ACHN (cell line): ENCODE measurements at places on chromosomes 11 and 22.
A peak's percentile ranks its signal among the peaks of the same experiment; 100 is the strongest.

GRCh38 chr22:40727964-40728615 is 48.8 kb downstream of the MCHR1 start:
- no peak for DNase-seq

DNA sequence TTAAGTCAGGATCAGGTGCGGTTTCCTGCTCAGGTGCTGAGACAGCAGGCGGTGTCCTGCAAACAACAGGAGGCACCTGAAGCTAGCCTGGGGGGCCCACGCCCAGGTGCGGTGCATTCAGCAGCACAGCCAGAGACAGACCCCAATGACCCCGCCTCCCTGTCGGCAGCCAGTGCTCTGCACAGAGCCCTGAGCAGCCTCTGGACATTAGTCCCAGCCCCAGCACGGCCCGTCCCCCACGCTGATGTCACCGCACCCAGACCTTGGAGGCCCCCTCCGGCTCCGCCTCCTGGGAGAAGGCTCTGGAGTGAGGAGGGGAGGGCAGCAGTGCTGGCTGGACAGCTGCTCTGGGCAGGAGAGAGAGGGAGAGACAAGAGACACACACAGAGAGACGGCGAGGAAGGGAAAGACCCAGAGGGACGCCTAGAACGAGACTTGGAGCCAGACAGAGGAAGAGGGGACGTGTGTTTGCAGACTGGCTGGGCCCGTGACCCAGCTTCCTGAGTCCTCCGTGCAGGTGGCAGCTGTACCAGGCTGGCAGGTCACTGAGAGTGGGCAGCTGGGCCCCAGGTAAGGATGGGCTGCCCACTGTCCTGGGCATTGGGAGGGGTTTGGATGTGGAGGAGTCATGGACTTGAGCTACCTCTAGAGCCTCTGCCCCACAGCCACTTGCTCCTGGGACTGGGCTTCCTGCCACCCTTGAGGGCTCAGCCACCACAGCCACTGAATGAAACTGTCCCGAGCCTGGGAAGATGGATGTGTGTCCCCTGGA is at the start of gene MYO7A:
Gene MYO7A, plus strand, starts transcription at position 327 of the 772 bp plus-strand sequence. CDS start 2,389 bp downstream, outside the sequence.
- no peak for DNase-seq

DNA sequence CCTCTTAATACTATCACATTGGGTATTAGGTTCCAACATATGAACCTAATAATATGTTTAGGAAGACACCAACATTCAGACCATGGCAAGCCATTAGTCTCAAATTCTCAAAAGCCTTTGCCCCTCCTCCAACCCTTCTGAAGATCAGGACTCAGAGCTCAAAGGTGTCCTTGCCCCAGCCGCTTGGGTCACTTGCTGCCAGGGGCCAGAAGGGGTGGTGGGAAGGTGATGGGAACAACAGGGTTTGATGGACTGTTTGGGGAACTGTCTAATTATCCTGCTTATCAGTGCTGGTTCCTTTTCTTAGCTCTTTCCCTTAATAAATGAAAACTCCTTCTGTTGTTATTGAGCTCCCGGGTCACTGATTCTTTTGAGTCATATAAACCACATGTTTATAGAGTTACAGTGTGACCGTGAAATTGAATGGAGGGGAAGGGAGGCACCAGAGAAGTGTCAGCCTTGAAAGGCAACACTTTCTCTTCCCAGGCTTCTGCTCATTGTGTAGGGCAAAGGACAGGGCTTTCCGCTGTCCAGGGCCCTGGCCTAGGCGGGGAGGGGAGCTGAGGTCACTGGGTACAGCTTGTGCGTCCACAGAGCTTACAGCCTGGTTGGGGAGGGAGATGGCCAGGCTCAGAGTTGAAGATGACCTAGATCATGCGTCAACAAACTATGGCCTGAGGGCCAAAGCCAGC is 105.1 kb downstream of the FBXO7 start:
- DNase-seq: no peak

DNA sequence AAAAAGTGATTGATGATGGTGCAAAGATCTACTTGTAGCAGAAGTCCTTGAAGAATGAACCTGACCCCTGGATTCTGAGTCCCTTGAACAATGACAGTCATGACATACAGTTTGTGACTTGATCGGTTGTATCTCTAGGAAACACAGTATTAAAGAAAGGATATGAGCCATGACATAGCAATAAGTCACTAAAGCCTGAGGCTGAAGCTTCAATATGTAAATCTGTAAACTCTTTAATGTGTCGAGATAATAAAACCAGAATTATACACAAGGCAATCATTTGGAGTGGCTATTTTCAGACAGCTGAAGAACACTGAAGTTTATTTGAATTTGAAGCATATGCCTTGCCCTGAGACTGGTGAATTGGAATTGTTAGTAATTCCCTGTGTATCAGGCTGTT is 911.5 kb upstream of the RAG2 start:
- no peak for DNase-seq

DNA sequence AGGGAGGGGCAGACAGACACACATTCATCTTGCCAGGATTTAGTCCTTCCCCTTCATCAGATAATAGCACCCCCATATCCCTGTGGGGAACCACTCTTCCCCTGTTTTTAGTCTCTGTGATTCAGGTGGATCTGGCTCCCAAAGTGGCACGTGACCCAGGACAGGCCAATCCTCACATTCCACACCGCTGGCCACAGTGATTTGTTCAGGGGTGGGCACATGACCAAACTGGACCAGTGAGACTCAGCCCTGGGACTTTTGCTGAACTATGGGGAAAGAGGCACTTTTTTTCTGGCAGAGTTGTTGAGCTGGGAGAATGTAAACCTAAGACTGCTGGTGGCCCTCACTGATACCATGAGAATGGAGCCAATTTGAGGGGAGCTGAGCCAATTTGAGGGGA is 19.1 kb upstream of the KCNJ11 start:
- DNase-seq: no peak

DNA sequence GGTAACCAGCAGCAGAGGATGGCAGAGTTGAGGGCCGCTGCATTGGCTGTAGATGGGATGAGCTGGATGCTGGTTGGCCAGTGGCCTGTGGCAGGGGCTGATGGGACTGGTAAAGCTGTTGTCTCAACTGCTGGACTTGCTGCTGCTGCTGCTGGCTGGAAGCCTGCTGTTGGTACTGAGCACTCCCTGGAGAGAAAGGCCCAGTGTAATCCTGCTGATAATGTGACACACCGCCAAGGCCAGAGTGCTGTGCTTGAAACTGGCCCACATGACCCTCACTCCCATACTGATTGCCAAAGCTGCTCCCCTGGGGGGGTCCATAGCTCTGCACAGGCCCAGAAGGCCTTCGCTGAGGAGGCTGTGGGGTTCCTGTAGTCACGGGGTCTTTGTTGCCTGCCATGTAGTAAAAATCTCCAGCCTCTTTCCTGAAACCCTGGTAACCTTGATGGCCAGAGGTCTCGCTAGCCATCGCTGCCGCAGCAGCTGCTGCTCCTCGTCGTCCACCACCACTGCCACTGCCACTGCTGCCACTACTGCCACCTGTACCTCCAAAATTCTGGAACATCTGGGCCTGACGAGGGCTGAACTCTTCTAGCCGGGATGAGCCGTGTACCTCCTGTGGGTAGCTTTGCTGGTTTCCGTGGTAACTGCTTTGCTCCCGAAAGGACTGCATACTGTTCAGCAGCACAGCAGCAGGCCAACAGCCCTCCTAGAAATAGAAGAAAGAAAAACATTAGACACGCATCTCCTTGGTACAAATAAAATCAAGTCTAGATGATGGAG is 55.6 kb downstream of the TCF20 start:
- DNase-seq: no peak

DNA sequence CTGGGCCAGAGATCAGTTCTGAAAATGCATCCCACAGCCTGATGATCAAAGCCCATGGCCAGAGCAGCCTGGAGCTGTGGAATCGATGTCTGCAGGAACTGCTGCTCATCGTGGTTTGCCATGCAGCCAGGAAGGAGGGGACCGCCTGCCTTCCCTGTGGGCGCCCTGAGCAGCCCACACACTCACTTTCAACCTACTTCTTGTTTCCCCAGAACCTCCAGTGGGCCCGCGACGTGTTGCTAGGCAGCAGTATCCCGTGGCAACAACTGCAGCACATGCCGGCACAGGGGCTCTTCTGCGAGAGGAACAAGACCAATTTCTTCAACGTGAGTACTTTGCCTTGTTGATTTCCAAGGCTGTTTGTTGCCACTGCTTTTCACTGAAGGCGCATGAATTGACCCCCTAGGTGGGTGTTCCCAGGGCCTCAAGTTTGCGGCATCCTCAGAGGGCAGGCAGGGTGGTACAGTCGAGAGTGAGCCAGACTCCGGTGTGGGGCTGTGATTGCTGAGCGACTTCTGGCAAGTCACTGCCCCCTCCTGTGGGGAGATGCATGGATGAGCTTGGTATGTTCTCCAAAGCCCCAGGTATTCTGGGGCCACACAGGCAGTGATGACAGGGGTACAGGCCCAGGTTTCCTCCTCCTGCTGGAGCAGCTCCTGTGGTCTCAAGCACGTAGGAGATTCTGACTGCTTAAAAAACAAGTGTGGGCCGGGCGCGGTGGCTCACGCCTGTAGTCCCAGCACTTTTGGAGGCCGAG is 47.0 kb upstream of the SUSD2 start:
- no peak for DNase-seq

- no peak for DNase-seq
Measured at GRCh38 chr11:9677951-9678350, 14.1 kb downstream of the SWAP70 start.

DNA sequence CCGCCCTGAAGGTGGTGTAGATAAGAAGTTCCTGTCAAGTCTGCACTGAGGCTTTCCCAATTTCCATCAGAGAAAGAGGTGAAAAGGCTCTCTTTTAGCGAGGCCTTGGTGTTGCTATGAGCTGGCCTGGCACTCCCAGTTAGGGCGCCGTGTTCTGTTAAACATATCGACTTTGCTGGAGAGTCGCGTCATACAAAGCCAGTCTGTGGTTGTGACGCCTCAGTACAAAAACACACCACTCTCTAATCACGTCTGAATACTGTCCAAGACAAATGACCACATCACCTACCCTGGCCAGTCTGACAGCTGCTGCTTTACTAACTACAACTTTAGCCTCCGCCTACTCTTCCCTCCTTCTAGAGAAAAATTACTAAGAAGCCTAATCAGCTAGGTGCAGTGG is 8.0 kb upstream of the TOLLIP start:
- no peak for DNase-seq

DNA sequence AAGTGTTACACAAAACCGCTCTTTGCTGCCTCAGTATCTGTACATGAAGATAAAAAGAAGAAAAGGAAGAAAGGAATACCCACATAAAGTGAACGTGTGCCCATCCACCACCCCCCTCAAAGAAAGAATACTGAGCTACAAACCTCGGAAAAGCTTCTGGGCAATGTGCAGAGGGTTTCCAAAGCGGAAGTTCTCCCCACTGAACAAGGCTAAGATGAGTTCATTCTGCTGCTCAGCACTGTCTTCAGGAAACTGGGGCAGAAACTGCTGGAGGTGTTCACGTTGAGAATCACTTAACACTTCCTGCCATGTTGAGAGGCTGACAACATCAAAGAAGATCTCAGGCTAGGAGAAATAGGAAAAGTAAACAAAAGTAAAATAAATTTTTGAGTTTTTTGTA is 6.9 kb downstream of the NFRKB start:
- no peak for DNase-seq

DNA sequence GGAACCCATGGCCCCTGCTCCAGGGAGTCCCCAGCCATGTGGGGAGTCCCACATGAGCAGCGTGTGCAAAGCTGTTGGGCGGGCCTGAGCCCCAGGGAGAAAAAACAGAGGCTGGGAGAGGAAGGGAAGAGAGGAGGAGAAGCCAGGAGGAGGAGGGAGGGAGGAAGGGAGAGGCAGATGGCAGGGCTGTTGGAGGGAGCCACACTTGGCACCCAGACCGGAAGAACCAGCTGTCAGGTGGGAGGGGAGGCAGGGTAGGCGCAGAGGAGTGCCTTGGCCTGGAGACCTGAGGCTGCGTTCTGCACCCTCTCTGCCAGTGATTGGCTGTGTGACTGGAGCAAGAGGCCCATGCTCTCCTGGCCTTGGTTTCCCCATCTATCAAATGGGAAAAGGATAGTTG is 6.7 kb downstream of the SYNGR1 start:
- no peak for DNase-seq

GRCh38 chr22:30324014-30324730 is 2.6 kb downstream of the TBC1D10A start:
- no peak for DNase-seq

GRCh38 chr11:25981998-25982397 is 349.9 kb upstream of the ANO3 start:
- peak; percentile 36 for DNase-seq

GRCh38 chr11:130243816-130244215 is 70.9 kb downstream of the ZBTB44 start:
- DNase-seq: no peak

DNA sequence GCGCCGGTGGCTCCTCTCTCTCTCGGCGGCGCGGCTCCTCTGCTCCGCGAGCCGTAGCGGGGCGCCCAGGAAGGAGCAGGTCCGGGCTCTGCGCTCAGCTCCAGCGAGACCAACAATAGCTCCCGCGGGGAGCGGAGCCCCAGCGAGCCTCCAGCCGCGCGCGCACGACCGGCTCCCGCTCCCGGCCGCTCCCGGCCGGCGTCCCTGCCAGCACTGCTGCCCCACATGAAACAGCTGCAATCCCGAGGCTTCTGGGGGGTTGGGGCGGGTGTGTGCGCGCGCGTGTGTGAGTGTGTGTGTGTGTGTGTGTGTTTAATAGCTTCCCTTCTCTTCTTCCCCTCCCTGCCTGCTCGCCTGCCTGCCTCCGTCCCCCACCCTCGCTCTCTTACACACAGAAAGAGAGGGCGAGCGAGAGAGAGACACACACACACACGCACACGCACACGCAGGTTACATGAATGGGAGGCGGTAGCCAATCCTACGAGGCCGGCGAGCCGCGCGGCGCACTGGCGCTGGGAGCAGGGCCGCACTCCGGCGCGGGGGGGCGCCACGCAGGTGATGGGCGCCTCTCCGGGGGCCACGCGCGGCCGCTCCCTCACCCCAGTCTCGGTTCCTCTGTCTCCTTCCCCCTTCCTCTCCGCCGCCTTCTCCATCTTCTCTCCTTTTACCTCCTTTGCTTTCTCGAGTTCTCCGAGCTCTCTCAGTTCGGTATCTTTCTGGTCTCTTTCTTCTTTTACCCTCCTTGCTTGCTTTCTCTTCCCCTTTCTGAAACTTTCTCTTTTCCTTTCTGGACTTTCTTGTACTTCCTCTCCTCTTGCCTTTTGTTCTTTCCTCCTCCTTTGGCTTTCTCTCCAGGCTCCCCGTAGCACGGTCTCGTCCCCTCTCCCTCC is at the start of gene TENM4:
Gene TENM4, minus strand, starts transcription at position 460 of the 890 bp plus-strand sequence. CDS start 371,086 bp downstream, outside the sequence.
- peak; percentile 78 for DNase-seq

DNA sequence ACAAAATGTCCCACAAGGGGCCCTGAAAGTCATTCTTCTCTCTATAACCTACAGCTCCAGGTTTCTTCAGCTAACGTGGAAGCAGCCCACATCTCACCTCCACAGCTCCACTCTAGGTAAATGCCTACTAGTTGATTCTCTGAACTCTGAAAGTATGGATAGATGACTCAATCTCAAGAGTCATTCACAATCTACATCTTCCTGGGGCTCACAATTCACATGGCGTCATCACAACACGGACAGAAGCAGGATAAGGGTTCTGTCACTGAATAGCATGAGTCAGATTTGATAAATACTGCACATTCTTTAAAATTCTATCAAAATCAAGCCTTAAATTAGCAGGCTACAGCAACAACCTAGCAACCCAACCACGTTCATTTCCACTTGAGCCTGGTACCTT is 96.3 kb downstream of the PLEKHA7 start:
- DNase-seq: no peak

- no peak for DNase-seq
Measured at GRCh38 chr11:108203075-108203474, 19.4 kb downstream of the NPAT start.
